Lower lobe of right lung (tissue), 2 donors: ENCODE measurements at places on chromosomes 7 and 10. TPM values are rescaled to one million over a fixed set of nuclear protein-coding genes. Genes with fewer than 3 reads are reported as not detected.

The ATP5MK gene
- total RNA-seq: 221 TPM

The UFSP1 gene
- total RNA-seq: 2.3 TPM

The CFAP43 gene
- 12.9 TPM for total RNA-seq

The VAX1 gene
- total RNA-seq: not detected

The SEPHS1 gene
- 35.9 TPM for total RNA-seq

The FFAR4 gene
- total RNA-seq: 13.7 TPM

The SAP25 gene
- 10.6 TPM for total RNA-seq

The CLRN3 gene
- total RNA-seq: not detected

The BMPER gene
- total RNA-seq: 7.4 TPM

The HPS6 gene
- total RNA-seq: 21.8 TPM

The NODAL gene
- not detected for total RNA-seq

The TDRD1 gene
- 0.09 TPM for total RNA-seq

The CCDC172 gene
- total RNA-seq: not detected

The LBX1 gene
- total RNA-seq: not detected

The VGF gene
- 0.15 TPM for total RNA-seq

The ZFAND2A gene
- total RNA-seq: 14.8 TPM

The DRGX gene
- not detected for total RNA-seq

The PDK4 gene
- total RNA-seq: 243 TPM

The IFIT1B gene
- not detected for total RNA-seq

The CH25H gene
- 4.4 TPM for total RNA-seq

The EEPD1 gene
- total RNA-seq: 7.9 TPM

The GPR15LG gene
- not detected for total RNA-seq

The LUC7L2 gene
- 74.6 TPM for total RNA-seq

The AEBP1 gene
- 82.5 TPM for total RNA-seq

The STK31 gene
- total RNA-seq: 1.0 TPM

The EPHB6 gene
- total RNA-seq: 12.2 TPM

The AKR1E2 gene
- total RNA-seq: 11.3 TPM

The ADAM22 gene
- total RNA-seq: 2.7 TPM

The ITPRID1 gene
- total RNA-seq: 0.59 TPM

The FRA10AC1 gene
- total RNA-seq: 19.1 TPM

The GLUD1 gene
- 125 TPM for total RNA-seq

The CALCR gene
- total RNA-seq: 0.24 TPM

The ATRNL1 gene
- total RNA-seq: 0.92 TPM

The PRSS37 gene
- not detected for total RNA-seq

The FAM221A gene
- total RNA-seq: 10.3 TPM
